ENCODE measurements at places on chromosomes 2 and 18. TPM values are rescaled to one million over a fixed set of nuclear protein-coding genes. Genes with fewer than 3 reads are reported as not detected.

GRCh38 chr2:159971365-159972152 lies 90.9 kb downstream of the PLA2R1 start:
- no peaks in the 10 kb centered on the region for H3K4me1 ChIP-seq
- no peaks in the 10 kb centered on the region for H3K27me3 ChIP-seq
- H3K4me3 ChIP-seq: no peak overlapping the region
- no peak overlapping the region for H3K27ac ChIP-seq
- DNase-seq: no peak

DNA sequence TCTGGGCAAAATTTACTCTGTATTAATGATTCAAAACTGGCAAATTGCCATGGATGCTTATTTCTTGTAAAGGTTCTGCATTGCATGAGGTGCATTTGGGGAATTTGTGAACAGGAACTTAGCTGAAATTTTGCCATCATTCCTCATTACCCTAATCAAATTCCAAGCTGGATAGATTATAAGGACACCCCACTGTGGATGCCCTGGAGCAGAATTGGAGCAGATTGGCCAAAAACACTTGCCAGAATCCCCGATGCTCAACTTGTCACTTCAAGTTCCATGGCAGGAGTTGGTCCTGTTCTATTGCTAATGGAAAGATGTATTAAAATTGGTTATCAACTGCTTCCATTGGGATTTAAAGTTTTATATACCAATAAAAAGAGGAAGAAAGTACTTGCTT lies 237.9 kb downstream of the CCDC102B start:
- no peak overlapping the region for H3K4me3 ChIP-seq
- no peaks in the 10 kb centered on the region for H3K36me3 ChIP-seq
- no peak for DNase-seq
- no peaks in the 10 kb centered on the region for H3K4me1 ChIP-seq

- H3K4me1 ChIP-seq: peaks cover 24% of the 10 kb centered on the region
- no peak for DNase-seq
- H3K4me3 ChIP-seq: no peak overlapping the region
- H3K27ac ChIP-seq: no peak overlapping the region
- no peaks in the 10 kb centered on the region for H3K27me3 ChIP-seq
Measured at GRCh38 chr2:157743051-157743450, 114.4 kb upstream of the ACVR1C start.

DNA sequence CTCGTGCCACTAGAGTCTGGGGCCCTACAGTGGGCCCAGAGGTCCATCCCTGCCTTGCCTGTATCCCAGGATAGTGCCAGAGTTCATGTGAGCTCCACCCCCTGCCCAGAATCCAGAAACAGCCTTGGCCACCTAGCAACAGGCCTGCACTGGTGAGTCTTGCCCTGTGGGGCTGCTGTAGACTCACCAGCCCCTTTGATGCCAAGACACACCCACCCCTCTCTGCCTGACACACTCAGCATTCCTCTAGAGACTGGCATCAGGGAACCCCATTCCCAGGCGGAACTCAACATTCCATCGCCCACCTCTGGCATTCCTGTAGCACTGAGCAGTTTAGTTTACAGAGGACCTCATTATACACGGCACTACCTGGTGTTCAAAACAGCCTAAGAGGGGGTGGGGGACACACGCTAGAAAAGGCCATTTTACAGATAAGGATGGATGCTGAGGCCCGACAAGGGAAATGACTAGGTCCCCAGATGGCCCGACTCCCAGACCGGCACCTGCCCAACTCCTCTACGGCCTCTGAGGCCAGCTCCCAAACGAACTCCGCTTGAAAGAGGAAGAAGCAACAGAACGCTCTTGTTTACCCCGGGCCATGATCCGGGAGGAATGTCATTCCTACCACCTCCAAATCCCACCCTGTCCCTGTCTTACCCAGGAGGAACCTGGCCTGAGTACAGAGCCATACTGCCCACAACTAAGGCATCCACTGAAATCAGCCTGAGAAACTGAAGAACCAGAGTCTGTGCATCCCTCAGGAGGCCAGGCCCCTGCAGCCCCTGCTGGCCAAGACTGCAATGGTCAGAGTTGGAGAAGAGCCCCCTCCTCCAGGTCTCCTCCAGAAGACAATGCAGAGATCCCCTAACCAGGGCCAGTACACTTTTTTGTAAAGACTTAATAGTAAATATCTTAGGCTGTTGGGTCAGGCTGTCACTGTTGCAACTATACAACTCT lies 180.2 kb downstream of the TNS1 start:
- H3K4me1 ChIP-seq: peaks cover 21% of the 10 kb centered on the region
- H3K4me3 ChIP-seq: no peak overlapping the region
- peaks cover 56% of the 10 kb centered on the region for H3K36me3 ChIP-seq
- DNase-seq: peak; percentile 98

- H3K4me3 ChIP-seq: no peak overlapping the region
- DNase-seq: no peak
- no peaks in the 10 kb centered on the region for H3K27me3 ChIP-seq
- H3K27ac ChIP-seq: peak overlapping the region; percentile 91
Measured at GRCh38 chr2:49248506-49248905, 94.2 kb upstream of the FSHR start.

DNA sequence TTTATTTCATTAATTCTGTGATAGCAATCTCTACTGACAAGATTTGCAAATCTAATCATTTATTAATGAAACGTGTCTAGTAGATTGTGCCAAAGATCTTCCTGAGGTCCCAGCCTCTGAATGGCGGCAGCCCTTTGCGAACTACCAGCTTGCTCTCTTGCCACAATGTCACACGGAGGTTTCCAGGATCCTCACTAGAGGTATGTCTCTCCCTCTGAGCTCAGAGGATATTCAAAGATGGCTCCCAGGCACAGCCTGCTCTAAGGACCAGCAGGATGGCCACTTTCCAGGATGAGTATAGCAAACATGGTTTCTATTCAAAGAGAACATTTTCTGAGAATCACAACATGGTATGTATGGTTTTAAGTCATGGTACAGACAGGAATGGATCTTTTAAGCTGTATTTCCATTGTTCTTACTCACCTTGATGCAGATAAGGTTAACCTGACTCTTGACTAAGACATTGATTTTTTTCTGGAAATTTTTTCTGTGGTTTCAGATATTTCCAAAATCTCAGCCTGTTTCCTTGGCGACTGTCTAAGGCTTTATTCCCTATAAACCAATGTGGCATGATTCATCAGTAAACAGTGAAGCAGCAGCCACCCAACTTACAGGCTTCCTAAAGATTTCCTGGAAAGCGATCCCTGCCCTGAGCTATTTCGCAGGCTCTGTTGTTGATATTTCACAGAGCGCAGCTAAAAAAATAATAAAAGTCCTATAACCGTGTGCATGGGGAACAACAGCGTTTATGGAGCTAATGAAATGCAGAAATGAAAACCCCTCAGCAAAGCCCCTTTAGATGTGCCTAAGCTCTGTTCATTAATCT lies 54.1 kb upstream of the KLF7 start:
- no peaks in the 10 kb centered on the region for H3K36me3 ChIP-seq
- no peak overlapping the region for H3K4me3 ChIP-seq
- peak; percentile 26 for DNase-seq
- H3K4me1 ChIP-seq: peaks cover 15% of the 10 kb centered on the region

DNA sequence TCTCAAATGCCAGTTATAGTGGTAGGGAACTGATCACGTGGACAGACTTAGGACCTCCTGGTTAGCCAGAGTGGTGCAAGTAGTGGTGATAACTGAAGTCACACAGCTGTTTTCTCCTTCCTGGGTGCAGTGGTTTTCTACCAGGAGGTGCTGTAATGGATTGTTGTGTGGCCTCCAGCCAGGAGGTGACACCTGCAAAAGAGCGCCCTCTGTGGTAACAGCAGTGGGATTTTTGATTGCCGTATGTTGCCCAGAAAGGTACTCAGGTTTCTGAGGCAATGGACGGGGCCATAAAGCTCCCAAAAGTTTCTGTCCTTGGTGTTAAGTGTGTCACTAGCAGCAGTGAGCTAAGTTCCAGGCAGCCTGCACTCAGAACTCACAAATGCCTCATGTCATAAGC lies 1358.1 kb upstream of the DDX18 start:
- H3K36me3 ChIP-seq: no peaks in the 10 kb centered on the region
- H3K4me1 ChIP-seq: no peaks in the 10 kb centered on the region
- no peak overlapping the region for H3K27ac ChIP-seq
- H3K4me3 ChIP-seq: no peak overlapping the region
- H3K27me3 ChIP-seq: no peaks in the 10 kb centered on the region

DNA sequence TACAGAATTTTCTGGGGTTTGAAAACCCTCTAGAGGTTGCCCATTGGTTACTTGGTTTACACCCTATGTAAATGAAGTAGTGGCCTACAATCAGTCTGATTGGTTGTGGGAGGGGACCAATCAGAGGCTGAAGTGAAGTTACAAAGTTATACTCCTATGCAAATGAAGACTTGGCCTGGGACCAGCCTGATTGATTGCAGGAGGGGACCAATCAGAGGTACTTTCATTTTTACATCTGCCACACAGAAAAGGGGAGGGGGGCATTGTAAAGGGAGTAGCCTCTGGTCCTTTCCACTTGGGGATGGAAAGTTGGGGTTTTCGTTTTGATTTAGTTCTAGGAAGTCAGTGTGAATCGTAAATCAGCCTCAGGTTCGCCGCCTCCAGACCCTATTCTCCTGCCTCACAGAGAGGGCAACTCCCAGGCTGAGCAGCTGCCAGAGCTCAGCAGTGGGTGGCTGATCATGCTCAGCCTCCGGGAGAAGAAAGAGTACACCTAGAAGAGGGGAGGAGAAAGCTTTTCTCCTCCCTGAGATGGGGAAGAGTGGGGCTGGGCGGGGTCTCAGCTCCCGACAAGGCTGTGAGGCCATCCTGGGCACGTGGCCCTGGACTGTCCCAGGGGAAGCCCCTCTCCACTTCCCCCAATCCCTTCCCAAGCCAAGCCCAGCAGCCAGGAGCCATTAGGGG lies 372.5 kb downstream of the GALR1 start:
- H3K36me3 ChIP-seq: no peaks in the 10 kb centered on the region
- DNase-seq: no peak
- no peak overlapping the region for H3K27ac ChIP-seq

- no peak overlapping the region for H3K4me3 ChIP-seq
- peaks cover 58% of the 10 kb centered on the region for H3K36me3 ChIP-seq
- DNase-seq: peak; percentile 86
- no peak overlapping the region for H3K27ac ChIP-seq
- H3K4me1 ChIP-seq: peaks cover 18% of the 10 kb centered on the region
Measured at GRCh38 chr2:85551698-85552678, 9.3 kb downstream of the GGCX start.

Gene ANKRD30B
- 11.5 TPM for total RNA-seq

Gene SPP2
- total RNA-seq: not detected

Gene RNU2-63P
- not detected for total RNA-seq

Gene STON1
- 15.6 TPM for total RNA-seq

Gene BMPR2
- total RNA-seq: 44.2 TPM

Gene TCF7L1
- 2.5 TPM for total RNA-seq

Gene ANKRD36C
- 42.7 TPM for total RNA-seq

Gene UPP2
- total RNA-seq: not detected
